ENCODE measurements at places on chromosomes 12 and 14.
A peak's percentile ranks its signal among the peaks of the same experiment; 100 is the strongest.

DNA sequence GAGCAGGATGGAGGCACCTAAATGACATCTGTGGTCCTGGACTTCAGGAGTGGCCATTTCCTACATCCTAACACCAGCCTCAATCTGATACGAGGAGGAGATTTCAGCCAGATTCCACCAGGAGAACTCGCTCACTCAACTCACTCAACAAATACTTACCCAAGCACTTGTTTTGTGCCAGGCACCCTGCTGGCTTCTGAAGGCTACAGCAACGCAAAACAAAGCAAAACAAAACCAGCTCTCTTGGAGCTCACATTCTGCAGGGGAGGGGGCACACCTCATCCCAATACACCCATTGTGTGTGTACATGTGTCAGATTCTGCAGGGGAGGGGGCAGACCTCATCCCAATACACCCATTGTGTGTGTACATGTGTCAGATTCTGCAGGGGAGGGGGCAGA lies 144.8 kb downstream of the PIWIL1 start:
- no peak for DNase-seq

DNA sequence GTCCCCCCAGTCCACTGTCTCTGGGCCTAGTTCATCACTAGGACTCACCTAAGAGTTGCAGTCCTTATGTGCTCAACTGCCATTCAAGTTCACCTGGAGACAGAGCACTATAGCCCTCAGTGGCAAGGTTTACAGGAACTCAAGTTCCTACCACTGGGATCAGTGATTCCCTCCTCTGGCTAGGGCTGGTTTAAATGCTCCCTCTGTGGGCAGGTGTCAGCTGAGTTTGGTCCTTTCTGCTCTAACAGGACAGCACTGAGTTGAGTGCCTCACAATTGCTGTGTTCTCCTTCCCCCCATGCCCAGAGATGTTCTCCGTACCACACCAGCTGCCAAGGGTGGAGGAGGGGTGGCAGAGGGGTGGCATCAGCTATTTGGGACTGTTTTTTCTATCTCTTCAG lies 20.8 kb upstream of the SAV1 start:
- no peak for DNase-seq

GRCh38 chr14:105314287-105315200 lies at the start of gene PACS2:
Gene PACS2 (plus strand): TSS chr14:105314748. CDS start chr14:105314919, 171 bp downstream.
- DNase-seq: peak; percentile 68

DNA sequence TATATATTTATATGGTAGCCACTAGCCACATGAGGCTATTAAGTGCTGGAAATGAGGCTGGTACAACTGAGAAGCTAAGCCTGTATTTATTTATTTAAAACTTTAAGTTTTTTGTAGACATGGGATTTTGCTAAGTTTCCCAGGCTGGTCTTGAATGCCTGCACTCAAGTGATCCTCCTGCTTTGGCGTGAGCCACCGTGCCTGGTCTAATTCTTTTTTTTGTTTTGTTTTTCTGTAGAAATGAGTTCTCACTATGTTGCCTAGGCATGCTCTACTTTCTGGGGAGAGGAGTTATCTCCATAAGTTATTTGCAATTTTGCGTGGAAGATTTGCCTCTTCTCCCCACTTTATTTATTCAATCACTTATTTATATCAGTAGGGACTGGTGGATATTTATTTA lies 4.8 kb upstream of the SNRNP35 start:
- no peak for DNase-seq

DNA sequence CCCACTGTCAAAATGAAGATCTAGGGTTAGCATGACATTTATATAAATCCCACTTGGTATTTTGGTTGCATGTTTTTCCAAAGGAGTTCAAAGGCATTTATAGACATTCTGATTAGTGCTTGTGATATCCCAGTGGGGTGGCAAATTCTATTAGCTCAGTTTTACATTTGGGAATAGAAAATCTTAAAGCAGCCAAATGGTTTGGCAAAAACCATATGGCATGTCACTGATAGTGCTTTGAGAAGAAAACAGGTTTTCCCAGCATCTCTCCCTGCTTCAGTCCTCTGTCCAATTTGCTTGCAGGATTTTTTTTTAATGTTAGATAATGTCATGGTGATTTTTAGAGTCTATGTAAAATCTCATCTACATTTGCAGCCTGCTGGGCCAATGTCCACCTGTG lies 225.1 kb upstream of the DIO3 start:
- DNase-seq: no peak

DNA sequence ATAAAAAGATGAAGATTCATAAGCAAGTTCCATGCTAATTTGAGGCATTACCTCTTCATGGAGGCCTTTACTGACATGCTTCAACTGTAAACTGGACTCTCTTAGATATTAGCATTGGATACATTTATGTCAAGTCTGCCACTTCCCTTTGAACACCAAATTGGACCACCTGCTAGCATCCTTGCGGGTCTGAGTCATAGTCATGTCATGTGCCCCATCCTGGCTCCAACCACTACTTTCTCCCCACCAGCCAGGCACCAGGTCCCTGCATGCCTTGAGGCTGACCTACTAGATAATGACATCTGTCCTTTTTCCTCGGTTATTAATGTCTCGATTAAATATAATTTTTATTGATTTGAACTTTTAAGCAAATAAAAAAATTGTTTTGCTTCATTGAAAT lies 32.9 kb upstream of the EEA1 start:
- DNase-seq: no peak

GRCh38 chr14:77645520-77646230 lies 29.2 kb upstream of the SPTLC2 start:
- no peak for DNase-seq

DNA sequence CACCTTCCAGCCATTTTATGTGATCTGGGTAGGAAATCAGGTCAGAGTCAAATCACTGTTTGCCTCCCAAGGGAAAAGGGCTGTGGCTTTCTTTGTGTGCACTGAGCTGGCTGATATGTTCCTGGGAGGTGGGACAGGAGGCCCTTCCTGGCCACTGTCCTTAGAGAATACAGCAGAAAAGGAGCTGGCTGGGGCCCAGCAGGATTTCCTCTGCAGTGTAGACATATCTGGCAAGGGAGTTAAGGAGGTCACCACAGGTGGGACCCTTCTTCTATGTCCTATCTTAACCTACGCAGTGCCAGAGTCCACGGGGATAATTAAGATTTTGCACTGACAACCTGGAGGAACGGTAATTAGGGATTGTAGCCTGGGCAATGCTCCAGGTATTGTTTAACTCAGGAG lies 145.3 kb downstream of the NTF3 start:
- no peak for DNase-seq

DNA sequence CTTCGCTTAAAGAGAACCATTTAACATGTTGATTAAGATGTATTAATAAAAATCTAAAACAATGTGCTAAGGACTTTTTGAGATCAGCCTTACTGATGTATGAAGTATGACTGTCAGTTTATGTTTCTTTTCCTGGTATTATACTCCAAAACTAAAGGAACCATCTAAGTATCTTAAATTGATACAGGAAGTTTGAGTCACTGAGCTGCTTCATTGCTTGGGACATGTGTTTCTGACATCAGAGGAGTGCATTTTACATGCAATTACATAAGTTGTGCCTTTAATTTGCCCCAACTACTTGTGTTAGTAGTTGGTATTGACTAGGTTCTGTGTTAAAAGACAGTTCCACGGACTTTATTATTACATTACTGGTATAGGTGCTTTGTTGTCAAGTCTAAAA lies 50.9 kb downstream of the PROX2 start:
- no peak for DNase-seq

DNA sequence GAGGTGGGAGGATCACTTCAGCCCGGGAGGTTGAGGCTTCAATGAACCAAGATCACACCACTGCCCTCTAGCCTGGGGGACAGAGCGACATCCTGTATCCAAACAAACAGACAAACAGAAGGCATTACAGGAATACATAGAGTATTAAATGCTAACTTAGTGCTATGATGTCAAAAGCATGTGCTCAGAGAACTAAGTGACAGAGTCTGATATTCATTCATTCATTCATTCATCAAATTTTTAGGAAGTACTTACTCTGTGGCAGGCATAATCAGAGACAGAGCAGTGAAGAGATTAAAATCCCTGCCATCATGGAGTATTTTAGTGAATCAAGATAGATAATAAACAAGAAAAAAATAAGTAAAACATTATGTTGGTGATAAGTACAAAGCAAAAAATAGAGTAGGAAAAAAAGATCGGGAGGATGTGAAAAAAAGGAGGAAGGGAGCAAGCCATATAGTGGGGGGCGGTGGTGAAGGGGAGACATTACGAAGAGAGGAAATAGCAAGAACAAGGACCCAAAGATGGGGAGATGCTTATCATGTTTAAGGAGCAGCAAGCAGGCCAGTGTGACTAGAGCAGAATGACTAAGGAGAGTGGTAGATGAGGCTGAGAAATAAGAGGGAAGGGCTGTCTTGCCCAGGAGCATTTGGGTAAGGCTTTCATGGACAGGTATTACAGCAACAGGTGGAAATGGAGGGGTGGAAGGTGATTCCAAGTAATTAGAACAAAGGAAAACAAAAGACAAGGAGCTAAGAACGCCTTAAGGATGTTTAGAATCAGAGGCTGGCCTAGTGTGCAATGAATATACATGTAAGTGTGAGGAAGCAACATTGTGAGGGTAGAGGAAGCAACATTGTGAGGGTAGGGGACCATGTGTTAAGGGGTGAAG lies 2.8 kb downstream of the MAP4K5 start:
- no peak for DNase-seq

- DNase-seq: no peak
These were observed 52.2 kb upstream of the PLBD1 start for GRCh38 chr12:14619741-14620501.

- DNase-seq: no peak
These were observed 7.7 kb downstream of the SLC7A7 start for GRCh38 chr14:22807432-22808087.

- no peak for DNase-seq
These were observed at the start of gene ASIC1 for GRCh38 chr12:50057000-50057841. Gene ASIC1 (plus strand): TSS chr12:50057596. CDS start chr12:50058767, 1,171 bp downstream.

DNA sequence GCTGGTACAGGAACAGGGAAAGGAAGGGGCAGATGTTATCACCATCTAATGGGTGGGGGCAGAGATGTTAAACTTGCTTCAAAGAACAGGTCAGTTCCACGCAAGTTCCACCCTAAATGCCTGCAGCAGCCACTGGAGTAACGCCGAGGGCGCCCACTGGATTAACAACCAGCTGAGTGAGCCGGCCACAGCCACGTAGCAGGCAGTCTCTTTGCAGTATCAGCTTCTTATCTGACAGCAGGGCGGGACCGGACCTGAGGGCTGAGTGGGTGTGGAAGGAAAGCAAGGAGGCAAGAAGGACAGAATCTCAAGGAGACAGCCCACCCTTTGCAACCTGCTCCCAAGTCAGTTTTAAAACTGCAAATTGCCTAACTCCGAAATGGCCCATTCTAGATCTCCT lies 38.4 kb upstream of the FOXN3 start:
- no peak for DNase-seq

- DNase-seq: no peak
These were observed 296.6 kb upstream of the RTL1 start for GRCh38 chr14:101200008-101200649.
